ENCODE measurements at places on chromosomes 6 and 20.

DNA sequence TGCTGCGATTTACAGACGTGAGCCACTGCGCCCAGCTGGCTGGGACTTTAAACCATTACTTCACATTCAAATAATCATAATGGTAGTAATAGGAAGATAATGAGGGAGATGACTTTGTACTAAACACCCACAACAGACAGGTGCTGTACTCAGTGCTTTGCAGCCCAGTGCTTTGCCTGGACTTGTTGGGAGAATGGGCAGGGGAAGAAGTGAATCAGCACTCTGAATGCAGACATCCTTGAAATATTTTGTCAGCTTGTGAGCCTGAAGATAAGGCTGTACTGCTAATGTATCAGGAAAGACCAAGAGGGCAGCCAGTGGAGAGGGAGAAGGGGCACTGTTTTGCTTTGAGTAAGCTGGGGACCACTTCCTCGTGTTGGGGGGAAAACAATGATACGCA lies 17.4 kb downstream of the NKX2-2 start:
- DNase-seq, result no peak

- DNase-seq, result no peak
These were observed 39.8 kb upstream of the SLCO4A1 start for GRCh38 chr20:62602550-62602949.

DNA sequence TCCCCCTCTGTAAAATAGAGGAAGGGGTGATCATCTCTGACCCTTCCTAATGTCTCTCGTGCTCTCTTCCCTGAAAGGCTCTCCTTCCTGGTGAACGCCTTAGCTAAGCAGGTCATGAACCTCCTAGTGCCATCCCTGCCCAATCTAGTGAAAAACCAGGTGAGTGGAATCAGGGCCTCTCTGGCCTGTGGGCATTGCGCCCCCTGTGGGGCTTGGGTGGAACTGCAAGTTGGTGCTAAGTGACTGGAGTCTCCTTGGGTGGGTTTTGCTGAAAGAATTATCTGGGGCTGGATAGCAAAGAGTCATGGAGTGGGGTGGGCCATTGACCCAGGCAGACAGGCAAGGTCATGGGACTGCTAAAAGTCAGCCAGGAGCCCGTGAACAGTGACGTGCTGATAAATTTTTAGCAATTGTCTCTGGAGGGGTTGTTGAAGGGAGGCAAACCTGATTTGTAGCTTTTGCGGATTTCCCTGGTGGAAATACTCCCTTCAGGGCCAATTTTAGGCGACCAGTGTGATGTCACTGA lies 8.9 kb downstream of the BPIFB1 start:
- peak; percentile 65 for DNase-seq

GRCh38 chr6:161115468-161115867 lies 123.9 kb downstream of the MAP3K4 start:
- no peak for DNase-seq

DNA sequence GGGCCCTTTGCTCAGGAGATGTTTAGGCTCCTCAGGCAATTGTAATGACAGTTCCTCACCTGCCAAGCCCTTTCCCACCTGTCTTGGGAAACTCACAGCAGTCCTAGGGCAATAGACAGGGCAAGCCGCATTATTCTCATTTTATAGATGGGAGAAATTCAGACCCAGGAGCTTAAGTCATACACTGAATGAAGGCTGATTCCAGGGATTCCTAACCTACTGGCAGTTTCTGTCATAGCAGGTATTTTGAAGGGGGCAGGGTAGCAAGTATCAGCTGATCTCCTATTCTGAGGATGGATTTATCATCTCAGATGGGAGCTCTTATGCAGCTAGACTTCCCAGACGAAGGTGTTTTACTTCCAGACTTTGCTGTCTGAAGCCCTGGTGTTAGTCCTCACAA lies 61.4 kb upstream of the MYL9 start:
- DNase-seq, result no peak

- DNase-seq, result no peak
These were observed 76.9 kb downstream of the SMOC2 start for GRCh38 chr6:168517742-168518347.

GRCh38 chr6:45156075-45156474 lies 172.1 kb upstream of the RUNX2 start:
- DNase-seq, result no peak

DNA sequence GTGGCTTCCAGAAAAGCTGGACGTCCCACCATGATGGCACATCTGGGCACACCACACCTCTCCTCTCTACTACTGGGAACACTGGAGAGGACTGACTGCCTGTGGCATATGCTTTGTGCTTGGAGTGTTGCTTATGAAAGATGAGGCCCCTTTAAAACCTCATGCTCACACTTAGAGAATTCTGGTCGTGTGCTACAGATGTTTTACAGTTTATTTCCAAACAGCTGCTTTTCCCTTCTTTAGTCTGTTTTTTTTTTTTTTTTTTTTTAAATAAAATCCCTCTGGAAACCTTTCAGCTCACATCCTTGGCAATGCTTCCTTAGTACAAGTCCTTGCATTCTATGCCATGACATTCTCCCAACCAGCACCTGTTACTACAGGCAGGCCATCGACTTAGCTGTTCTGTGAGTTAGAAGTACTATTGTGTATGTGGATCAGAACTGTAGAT lies 60.3 kb downstream of the BMP6 start:
- peak; percentile 19 for DNase-seq

DNA sequence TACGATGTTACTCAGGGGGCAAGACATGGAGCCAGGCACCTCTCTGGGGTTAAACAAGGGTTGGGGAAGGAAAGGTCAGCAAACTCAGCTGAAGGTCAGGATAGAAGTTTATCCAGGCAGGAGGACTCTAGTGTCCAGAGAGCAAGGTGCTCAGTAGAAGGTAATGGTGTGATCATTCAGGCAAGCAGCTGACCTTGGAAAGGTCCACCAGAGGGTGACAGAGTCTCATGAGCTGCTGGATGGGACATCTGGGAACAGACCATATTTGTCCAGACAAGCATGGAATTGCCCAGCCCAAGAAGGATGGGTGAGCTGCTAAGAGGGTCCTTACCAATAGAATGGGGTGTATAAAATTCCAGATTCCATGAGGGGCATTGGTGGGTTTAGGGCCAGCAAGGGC lies 89.5 kb downstream of the MAP3K7 start:
- DNase-seq, result no peak

GRCh38 chr6:159229651-159230051 lies 60.5 kb downstream of the FNDC1 start:
- DNase-seq, result no peak

DNA sequence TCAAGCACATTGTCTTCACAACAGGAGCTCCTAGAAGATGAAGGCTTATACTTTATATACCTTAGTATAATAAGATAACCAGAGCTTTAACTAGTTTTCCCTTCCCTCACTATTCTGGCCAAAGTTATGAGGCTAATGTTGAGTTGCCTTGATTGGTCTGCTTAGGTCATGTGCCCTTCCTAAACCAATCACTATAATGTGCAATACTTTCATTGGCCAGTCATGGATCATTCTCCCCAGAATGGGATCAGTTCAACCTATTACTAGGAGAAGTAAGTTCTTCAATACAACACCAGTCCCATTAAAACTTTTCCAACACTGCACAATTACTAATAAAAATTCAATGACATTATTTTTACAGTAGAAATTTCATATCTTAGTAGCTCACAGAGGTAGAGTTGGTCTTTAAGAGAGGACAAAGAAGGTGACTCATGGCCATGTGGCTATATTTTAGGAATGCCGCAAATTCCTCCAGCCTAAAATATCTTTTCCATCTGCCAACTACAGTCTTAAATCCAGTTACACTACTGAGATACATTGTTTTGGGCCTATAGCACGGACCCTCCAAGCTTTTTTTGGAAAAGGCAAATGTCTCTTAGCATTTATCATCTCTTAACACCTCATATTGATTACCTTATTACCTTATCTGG lies 12.5 kb upstream of the POU3F2 start:
- DNase-seq, result no peak

- peak; percentile 30 for DNase-seq
These were observed 1.5 kb downstream of the PABPC1L start for GRCh38 chr20:44911264-44911921.

DNA sequence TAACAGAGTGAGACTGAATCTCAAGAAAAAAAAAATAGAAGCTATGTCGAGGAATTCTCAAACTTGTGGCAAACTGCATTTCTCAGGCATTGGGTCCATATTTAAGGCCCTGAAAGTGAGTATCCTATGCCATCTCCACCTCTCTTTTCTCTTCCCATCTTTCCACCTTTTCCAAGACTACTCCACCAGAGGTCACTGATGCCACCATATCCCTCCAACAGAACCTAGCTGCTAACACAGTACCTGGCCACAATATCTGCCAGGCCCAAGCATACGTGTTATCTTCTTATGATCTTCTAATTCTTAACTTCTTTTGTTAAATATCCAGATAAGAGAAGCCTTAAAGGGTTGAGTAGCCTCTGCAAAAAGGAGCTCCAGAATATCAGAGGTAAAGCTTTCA lies 8.2 kb upstream of the ADGRF4 start:
- no peak for DNase-seq

GRCh38 chr6:41336824-41337223 lies 1.4 kb downstream of the NCR2 start:
- peak; percentile 43 for DNase-seq

DNA sequence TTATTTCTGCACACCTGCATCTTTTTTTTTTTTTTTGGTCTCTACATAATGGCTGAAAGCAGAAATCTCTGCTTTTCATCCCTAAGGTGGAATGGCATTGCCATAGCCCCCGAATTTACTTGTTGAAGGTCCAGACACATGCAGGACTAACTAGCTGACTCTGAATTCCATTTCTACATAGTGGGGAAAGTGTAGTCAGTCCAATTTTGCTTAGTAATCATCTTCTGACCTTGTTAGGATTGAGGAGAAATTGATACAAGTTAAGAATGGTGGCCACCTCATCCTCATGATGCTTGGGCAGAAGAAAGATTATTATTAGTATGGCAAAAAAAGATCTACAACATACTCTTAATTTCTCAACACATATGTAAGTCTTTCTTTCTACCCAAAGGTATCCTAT lies 16.4 kb upstream of the FAM83B start:
- DNase-seq, result no peak

DNA sequence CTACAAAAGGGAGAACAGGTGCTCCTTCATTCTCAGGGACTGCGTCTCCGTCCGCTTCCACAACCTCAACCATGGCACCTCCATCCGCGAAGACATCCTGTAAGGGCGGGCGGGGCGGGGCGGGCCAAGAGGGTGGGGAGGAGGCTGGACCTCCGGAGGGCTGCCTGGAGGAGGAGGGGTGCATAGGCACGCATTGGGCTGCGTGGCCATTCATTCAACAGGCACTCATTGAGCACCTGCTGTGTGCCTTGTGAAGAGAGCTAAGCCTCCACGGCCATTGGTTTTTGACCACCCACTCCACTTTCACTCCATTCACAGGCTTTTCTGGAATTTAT lies 435 bp downstream of the ZSWIM3 start:
- no peak for DNase-seq

- DNase-seq, result no peak
These were observed 9.2 kb downstream of the PHF3 start for GRCh38 chr6:63644668-63645326.

DNA sequence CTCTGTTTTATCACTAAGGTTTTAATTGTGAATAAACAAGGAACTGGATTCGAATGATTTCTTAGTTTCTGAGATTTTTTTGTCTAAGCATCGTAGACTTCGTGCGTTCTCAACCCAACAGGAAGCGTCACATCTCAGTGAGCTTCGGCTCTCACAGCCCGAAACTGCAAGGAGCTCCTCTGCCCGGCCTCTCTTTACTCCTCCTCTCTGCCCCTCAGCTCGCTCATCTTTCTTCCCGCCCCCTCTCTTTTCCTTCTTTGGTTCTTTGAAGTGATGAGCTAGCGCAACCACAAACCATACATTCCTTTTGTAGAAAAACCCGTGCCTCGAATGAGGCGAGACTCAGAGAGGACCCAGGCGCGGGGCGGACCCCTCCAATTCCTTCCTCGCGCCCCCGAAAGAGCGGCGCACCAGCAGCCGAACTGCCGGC lies 480 bp upstream of the NT5E start:
- DNase-seq, result peak; percentile 82

DNA sequence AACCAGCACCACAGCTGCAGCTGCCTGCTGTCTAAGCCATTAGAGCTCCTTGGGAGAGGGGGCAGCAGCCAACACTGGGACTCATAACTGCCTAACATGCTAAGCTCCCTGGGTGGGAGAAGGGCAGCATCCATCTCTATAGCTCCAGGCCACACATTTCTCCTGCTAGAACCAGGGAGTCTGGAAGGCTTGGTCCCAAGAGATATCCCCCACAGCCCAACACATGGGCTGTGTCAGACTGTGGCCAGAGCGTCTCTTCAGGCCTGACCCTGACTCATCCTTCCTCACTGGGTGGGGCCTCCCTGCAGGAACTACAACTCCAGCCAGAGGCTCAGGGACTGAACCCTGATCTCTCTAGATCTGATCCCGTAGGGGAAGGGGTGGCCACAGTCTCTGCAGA lies 411.1 kb downstream of the HDGFL1 start:
- DNase-seq, result no peak

DNA sequence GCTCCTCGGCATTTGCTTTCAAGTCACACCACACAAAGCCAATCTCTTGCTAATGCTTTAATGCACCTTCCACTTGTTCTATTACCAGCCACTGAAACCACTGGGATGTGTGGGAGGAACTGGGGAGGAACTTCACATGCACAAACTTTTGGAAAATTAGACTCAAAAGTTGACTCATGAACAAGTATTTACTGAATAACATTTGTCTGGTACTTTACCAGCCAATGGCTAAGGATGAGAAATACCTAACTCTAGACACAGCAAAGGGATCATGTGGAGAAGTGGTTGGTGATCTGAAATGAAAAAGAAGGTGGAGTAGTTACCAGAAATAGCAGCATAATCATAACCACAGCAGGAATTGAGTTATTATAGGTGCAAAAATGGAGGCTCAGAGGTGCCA lies 554.0 kb upstream of the NOX3 start:
- no peak for DNase-seq

DNA sequence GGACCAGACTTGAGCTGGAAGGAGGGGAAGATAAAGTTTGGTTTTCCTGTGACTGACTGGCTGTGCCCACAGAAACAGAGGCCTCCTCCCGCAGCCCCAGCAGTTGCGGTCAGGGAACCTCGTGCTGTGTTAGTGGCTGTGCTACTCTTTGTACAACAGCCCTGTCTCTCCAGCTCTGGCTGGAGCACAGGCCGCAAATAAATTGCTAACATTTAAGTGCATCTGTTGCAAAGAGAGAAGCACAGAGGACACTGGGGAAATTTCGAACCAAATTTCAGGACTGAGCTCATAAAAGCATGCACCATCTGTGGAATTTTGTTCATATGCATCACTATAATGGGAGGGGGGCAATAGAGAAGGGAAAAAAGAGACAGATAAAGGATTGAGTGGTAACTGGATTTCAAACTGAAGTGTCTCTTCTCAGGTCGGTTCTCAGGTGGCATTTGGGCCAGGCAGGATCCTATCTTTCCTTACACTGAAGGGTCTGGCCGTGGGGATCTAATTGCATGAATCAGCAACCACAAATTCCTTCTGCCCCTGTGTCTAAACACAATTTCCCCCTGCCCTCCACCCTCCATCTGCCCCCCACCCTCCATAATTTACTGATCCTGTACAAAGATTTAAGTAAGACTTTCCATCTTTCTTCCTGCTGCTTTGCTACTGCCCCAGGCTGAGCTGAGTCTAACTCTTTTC lies 88.9 kb upstream of the ATXN1 start:
- peak; percentile 24 for DNase-seq
